Stimulated activated CD4-positive, alpha-beta T cell treated with anti-CD3 and anti-CD28 coated beads, Interleukin-15, amount 100 ng/mL, for 48 hours (primary cell): ENCODE measurements at places on chromosomes 3 and 15.

GRCh38 chr3:136305879-136306278, 55.7 kb downstream of the PCCB start:
- no peak for DNase-seq

DNA sequence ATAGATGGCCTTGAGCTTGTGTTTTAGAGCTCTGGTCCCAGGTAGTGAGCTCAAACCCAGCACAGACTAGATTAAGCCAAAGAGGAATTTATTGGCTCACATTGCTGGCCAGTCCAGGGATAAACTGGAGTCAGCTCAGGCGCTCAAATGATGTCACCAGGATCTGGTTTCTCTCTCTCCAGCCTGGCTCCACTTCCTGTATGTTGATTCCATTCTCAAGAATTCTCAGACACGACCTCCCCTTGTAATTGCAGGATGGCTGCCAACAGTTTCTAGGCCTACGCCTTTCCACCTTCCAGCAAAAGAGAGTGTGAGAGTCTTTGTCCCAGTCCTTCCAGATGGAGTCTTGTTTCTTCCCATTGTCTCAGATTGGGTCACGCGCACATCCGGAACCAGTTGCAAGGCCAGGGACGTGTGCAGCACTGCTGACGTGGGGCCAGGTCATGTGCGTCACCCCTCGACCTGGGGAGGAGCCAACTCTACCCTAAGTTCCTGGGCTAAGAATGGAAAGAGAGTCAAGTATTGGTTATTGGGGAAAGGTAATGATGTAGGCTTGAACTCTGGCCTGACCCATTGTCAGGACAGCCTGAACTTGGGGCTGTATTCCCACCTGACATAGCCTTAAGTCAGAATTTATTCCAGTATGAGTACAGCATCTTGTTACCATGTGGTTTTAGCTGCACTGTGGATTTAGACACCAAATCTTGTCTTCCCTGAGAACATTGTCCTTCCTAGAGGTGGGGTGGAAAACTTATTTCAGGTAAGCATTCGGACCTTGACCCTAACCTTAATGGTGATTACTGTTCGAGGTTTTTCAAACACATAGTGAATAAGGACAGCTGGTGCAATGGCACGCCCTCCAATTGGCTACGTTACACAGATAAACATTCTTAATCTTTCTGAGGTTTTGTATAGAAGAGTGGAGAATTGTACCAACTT, 31.6 kb downstream of the CACNA1D start:
- no peak for DNase-seq

GRCh38 chr3:8233938-8234337, 267.7 kb upstream of the LMCD1 start:
- no peak for DNase-seq

GRCh38 chr3:186807231-186807630, 949 bp upstream of the RFC4 start:
- no peak for DNase-seq

GRCh38 chr15:77436822-77437221, 16.1 kb downstream of the HMG20A start:
- DNase-seq = no peak

GRCh38 chr3:158808697-158809096, 6.8 kb downstream of the MFSD1 start:
- DNase-seq = no peak

DNA sequence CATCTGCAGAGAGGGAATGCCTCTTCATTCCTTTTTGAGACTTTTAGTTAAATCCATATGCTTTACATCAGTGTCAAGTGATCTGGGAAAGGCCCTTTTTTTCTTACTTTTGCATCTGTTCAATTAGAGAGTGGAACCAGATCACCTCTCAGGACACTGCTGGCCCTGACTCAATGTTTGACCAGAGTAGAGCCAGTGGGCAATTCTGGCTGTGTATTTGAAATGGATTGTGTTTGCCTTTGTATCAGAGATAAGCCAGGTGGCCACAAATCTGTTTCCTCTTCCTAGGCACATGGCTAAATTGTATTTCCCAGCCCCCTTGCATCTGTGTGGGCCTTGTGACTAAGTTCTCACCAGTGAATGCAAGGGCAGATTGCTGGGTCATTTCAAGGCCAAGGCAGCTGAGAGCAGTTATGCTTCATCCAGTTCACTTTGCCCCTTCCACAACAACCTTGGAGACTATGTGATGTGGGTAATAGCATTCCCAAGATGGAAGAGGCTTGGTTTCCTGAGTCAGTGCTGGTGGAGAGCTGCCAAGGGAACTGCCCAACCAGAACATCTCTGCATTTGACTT, 75.6 kb upstream of the CACNA2D3 start:
- no peak for DNase-seq

DNA sequence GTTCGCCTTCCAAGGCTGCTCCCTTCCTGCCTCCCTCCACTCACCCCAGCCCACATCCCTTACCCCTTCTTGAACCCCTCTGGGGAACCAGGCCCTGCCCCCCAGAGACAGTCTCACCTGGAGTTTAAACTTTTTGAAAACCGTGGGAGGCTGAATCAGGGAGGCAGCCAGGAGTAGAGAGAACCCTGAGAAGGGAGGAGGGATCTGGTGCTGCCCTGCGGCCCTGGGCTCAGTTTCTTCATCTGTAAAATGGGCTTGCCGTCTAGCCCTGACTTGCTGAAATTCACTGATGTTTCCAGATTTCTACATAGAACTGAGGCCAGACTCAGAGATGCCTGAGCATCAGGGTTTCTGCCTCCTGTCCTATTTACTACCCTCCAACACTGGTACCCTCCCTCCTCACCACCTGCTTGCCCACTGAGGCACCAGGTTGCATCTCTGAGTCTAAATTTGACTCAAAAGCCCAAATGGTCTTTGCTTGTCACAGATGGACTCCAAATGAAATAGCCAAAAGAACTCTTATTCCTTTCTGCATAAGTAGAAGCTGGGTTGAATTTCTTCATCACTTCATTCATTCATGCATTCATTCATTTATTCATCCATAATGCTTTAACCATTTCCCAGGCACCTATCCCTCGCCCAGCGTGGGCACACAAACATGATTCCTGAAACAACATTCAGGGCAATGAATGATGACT, 11.9 kb upstream of the STRA6 start:
- DNase-seq = no peak

GRCh38 chr3:9448643-9449042, 51.2 kb downstream of the SETD5 start:
- no peak for DNase-seq

GRCh38 chr3:1442271-1442670, 349.4 kb downstream of the CNTN6 start:
- DNase-seq = no peak

DNA sequence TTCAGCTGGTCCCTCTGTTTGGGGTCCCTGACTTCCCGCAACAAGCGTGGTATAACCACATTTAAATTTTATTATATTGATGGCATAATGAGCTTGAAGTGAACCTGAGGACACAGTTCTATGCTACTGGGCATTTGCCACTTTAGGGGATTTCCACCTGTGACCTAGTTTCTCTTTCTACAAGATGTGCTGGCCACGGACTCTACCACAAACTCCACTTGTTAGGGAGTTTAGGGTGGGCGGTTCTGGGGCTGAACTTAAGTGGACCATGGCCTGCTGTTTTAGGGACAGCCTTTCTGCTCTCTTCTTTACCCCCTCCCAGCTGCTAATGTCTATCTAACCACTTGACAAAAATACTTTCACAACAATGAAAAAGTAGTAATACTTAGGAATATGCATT, 1199.1 kb downstream of the SI start:
- no peak for DNase-seq

- DNase-seq = no peak
These were observed 1.6 kb upstream of the BNC1 start for GRCh38 chr15:83285979-83286553.

DNA sequence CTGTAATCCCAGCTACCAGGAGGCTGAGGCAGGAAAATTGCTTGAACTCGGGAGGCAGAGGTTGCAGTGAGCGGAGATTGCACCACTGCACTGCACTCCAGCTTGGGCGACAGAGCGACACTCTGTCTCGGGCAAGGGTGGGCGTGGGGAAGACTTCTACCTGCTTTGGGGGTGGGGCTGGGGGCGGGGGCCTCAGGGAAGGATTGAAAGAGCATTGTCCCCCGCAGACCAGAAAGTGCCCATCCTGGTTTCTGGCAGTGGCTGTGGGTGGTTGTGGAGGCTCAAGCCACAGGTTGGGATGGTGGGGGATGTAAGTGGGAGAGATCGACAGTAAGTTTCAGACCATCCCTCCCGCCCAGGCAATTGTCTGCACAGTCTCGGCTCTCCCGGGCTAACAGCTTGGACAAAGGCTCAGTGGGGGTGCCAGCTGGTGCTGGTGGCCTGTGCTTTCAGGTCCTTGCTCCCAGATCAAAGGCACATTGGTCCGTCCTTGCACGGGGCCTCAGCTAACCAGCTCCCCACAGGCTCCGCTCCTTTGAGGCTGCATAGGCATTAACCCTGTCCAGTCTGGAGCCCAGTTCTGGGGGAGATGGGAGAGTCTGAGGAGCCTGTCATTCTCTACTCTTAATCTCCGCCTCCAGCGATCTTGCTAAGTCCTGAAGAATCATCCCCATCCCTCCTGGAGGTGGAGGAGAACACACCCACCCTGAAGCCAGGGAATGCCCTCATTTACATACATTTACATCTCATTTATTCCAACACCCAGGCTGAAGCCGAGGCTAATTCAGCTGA, 8.6 kb downstream of the SCN5A start:
- DNase-seq = no peak

DNA sequence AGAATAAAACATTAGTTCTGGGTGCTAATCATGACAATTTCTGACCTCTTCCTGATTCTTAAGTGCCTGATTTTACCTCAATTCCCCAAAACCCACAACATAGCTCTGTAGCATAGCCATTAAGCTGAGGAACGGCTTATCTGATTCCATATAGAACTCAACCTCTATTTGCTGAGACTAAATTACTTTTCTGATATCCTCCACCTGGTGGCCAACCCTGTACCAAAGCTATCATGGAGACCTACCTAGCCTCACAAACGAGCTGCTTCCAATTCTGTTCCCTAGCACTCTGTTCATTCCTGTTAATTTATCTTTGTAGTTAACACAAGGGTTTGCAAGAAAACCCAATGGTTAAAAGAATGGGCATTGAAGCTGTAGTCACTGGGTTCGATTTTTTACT, 245.2 kb downstream of the PLOD2 start:
- no peak for DNase-seq

GRCh38 chr3:56932866-56933265, 127.6 kb upstream of the SPATA12 start:
- DNase-seq = no peak

GRCh38 chr3:174329321-174329720, 529.8 kb upstream of the NAALADL2 start:
- DNase-seq = no peak

GRCh38 chr3:150462108-150462507, 54.0 kb downstream of the TSC22D2 start:
- DNase-seq = no peak

DNA sequence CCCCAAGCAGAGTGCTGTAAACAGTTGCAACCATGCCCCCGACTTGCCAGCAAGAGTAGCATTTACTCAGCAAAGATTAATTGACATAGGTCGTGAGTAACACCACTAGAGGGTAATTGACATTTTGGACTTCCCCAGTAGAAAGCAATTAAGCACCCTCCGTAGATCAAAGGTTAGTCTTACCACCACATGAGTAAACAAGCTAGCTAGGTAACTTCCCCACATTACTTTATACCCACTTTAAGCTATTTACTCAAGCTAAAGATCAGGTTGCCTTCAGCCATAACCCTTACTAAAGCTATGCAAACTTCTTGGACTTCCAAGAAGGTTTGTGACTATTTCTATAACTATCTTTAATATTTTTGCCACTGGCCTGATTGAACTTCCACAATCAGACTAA, 1072.7 kb downstream of the OTOL1 start:
- no peak for DNase-seq

GRCh38 chr3:51391566-51392354, 675 bp downstream of the RBM15B start:
- DNase-seq = no peak

DNA sequence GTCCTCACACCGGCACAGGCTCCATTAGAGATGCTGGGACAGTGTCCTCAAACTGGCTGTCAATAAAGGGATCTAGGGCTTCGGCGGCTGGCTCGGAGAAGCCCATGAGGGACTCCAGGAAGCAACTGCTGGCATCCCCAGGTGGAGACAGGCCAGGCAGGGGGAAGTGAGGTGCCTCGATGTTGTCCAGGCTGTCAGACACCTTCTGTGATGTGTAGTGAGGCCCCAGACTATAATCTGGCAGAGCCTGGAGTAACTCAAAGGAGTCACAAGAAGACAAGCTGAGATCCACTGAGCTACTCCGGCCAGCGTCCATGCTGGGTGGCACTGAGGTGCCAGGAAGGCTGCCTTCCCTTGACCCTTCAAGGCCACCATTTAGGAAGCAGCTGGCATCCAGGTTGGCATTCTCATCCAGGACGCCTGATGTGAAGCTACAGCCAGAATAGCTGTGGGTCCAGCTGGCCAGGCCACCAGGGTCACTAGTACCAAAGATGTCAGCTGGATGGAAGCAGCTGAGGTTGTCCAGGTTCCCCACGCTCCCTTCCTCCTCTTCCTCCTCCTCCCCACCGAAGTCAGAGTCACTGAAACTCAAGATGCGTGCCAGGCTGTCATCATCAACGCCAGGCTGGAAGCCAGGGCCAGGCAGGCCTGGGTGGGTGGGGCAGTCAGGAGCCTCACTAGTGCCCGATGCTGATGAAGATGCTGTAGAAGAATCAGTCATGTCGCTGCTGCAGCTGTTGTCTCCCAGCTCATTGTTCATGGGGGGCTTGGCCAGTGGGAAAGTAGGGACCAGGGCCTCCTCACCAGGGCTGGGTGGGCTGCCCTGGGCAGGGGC, 10.1 kb downstream of the CSRNP1 start:
- no peak for DNase-seq

DNA sequence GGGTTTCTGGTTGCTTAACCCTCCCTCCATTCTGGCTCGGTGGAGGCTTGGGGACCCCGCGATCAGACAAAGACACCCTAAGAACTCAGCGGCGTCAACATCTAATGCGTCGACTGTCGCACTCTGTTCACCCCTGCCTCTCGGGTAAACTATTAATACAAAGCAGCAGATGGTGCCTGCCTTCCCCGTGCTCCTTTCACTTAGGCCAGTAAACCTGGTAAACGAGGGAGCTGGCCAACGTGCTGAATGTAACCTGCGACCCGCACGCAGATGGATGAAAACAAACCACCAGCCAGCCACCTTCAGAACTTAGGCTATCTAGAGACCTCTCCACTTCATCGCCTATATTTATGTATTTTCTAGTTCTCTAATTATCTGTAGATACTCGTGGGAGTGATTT, 848 bp upstream of the CADPS start:
- DNase-seq = no peak

- DNase-seq = no peak
These were observed 533.1 kb upstream of the PPP2R3A start for GRCh38 chr3:135432402-135432801.

GRCh38 chr15:92158426-92158825, 235.3 kb upstream of the ST8SIA2 start:
- DNase-seq = peak; percentile 10

DNA sequence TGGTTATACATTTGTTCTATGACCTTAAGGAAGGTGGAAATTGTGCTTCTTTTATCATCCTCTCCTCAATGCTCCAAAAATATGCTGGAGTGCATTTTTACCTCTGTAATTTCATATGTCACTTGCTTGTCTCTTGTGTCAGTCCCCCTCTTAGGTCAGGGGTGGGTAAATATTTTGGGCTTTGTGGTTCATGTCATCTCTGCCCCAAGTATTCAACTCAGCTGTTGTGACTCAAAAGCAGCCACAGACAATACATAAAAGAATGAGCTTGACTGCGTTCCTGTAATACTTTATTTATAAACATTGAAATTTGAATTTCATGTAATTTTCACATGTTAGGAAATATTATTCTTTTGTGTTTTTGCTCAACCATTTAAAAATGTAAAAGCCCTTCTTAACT, 60.4 kb upstream of the SLC24A5 start:
- no peak for DNase-seq
